HT-29 (cell line): ENCODE measurements at places on chromosomes 1 and 21. TPM values are rescaled to one million over a fixed set of nuclear protein-coding genes. Genes with fewer than 3 reads are reported as not detected.
A peak's percentile ranks its signal among the peaks of the same experiment; 100 is the strongest.

- no peak for DNase-seq
These were observed 630 bp downstream of the HPCA start for GRCh38 chr1:32886828-32887414.

GRCh38 chr21:45555251-45555556 is 13.0 kb upstream of the SLC19A1 start:
- no peak for DNase-seq

DNA sequence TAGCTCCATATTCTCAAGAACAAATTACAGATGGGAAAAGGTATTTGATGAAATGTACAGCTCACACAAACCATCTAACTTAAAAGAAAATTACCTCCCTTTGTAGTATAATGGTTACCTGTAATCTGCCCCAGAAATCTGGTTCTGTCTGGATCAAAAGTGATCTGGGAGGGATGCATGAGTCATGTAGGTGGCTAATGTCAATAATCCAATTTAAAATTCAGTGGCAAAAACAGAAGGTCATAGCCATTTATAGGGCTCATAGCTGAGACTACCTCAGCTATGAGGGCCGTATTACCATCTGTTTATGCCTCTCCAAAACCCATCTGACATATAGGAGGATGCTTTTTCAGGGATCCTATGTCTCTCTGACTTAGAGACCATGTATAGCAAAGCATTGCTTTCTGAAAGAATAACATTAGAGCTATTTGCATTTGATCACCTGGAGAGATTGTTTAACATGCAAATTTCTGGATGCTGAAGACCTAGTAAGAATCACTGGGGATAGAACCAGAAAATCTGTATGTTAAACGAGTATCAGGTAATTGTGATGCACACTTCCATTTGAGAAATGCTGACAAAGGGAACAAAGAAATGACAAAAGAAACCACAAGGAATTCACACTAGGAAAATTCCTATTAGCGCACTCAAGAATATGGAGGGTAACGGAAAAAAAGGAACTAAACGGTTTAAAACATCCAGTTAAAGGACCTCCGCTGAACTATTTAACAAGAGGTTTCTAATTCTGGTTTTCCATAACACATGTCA is 17.6 kb downstream of the PAXBP1 start:
- DNase-seq = peak; percentile 34

- peak; percentile 66 for DNase-seq
These were observed 27.4 kb downstream of the VANGL1 start for GRCh38 chr1:115669002-115669673.

DNA sequence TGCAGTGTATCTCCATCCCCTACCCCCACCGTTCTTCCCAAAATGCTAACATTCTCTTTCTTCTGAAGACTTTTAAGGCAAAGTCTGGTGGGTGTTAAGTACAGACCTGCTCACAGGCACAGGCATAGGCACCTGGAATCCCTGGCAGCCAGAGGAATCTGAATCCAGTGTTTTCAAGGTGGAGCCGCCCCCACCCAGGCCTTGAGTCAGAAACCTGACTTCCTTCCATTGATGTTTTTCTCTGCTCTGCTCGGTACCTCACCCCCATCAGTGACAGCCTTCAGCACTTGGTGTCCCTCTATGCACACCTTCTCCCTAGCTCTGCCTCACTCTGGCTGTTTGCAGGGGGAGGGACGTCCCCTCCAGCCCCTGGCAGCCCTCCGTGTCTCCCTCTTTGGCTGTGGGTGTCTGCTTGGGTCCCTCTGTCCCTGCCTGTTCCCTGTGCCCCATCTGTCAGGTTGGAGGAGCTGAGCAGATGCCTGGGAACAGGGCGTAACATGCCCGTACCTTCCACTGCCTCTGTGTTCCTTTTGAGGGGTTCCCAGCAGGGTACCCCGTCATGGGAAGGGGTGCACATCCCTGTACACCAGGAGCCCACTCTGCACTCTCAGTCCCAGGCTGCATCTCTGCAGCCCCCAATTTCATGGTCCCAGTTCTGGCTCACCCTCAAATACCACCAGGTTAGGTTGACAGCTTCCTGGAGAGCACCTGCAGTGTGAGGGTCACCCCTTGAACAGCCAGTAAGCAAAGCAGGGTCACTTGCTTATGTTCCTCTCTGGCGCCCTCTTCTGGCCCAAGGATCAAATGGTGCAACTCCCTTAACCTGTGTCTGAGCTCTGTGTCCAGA is 6.7 kb downstream of the NCDN start:
- peak; percentile 86 for DNase-seq

DNA sequence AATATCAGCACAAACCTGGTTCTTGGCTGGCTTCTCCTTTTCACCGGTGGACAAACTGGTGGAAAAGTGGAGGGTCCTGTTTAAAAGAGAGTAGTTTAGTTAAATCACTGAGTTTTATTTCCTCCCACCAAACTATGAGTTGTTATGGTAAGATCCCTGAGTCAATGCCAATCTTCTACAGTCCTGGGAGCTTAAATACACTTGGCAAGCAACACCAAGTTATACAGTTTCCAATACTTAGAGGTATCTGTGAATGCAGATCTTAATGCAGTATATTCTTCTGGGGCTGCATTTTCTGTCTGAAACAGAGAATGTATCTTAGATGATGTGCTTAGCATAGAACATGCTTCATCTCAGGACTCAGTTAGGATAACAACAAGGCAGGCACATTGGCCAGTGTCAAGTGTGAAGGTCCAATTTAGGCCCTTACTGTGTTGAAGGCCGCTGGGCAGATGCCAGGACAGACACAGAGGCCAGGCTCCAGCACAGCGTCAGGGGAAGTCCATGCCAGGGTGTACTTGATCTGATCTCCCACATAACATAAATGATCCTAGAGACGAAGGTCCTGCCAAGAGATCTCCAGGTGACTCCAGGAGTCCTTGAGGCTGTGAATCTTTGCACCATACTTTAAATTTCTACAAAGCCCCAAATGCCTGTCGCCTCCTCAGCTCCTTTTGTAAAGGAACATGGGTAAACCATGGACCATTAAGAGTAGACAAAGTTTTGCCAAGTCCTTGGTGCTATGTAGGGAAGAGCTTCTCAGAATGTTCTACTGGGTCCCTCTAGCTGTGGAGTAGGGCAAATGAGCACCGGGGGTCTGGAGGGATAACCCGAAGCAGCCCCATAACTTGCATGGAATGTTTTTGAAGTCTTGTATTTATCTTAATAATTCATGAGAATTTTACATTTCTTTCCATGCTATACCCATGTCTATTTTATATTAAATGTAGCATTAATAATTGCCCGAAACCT is 76.8 kb downstream of the KCNJ15 start:
- DNase-seq = no peak

GRCh38 chr21:25855576-25855975 is 120.8 kb downstream of the GABPA start:
- no peak for DNase-seq

GRCh38 chr1:232586679-232587078 is 43.3 kb downstream of the SIPA1L2 start:
- no peak for DNase-seq

DNA sequence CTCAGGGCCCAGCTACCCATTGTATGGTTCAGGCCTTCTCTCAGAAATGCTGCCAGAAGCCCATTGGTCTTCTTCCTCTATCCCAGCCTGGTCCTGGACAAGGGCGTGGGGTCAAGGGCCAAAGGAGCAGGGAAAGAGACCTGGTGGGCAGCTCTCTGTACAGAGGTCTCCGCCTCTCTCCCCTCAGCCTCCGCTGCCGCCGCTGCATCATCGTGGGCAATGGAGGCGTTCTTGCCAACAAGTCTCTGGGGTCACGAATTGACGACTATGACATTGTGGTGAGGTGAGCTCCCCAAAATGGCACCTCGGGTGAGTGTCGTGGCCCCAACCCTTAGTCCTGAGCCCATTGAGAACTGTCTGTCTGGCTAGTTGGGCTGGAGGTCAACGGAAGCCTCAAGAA is 34.6 kb upstream of the ARTN start:
- DNase-seq = no peak

- no peak for DNase-seq
These were observed 77.9 kb downstream of the TCP10L start for GRCh38 chr21:32507342-32507919.

- no peak for DNase-seq
These were observed 511.7 kb downstream of the USP25 start for GRCh38 chr21:16241479-16241963.

GRCh38 chr1:204230211-204230610 is 16.4 kb upstream of the GOLT1A start:
- DNase-seq = no peak

GRCh38 chr1:238962941-238963340 is 423.4 kb upstream of the CHRM3 start:
- no peak for DNase-seq

DNA sequence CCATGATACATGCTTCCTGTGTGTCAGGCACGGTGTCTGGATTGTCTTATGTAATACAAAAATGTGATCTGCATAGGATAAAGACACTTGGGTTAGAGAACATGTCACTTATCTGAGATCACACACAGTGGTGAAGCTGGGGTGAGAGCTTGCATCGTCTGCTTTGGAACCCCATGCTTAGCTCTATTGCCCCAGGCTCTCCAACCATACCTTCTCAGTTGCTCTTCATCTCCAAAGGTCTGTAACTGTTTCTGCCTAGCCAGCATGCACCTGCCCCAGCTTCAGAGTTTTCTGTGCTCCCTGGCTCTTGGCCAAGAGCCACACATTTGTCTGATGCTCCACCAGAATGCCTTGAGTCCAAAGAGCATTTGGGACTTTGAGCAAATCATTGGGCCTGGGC is 93.9 kb upstream of the COG2 start:
- no peak for DNase-seq

DNA sequence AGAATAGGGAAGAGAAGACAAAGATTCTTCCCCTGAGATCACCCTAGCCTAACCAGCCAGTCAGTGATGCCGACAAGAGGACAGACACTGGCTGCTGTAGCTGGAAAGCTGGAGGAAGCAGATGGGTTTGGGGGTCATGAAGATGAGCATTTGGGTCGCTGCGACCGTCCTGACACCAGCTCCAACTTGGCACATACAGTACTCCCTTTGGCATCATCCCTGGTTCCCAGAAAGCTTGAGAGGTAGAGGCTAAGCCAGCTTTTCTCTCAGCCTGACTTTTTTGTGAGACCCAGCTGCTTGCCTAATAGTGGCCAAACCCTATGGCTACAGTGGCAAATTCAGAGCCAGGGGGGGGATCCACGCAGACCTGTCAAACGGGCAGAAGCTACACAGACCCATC is 43.0 kb upstream of the IKBKE start:
- no peak for DNase-seq

- peak; percentile 95 for DNase-seq
These were observed 779 bp upstream of the STK40 start for GRCh38 chr1:36386265-36387140.

DNA sequence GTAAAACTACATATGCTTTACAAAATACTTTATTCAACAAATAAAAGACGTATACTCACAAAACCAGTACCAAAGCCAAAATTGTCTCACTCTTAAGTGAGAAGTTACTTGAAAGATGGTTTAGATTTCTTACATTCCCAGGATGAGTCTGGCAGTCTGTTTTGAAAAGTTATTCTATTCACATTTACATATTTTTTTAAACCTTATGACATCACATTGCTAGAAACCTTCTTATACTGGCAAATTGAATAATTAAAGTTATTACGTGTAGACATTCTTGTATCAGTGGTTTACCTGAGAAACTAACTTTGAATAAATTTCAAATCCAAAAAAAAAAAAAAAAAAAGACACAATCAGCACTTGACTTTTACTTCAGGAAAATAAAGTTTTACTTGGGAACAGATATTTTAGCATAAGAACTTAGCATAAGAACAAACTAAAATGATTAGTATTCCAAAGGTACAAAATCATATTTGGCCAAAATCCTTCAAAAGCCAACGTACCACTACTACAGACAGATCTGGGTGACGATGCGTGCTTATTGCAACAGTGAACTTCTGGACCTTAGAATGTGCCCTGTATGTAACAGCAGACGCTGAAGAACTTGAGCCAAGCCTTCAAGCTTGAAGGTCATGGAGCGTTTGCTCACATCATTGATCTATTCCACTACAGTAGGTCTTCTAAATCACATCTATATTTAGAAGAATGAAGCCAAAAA is 2.5 kb downstream of the CDC42BPA start:
- DNase-seq = peak; percentile 73

GRCh38 chr1:173525926-173526325 is 48.8 kb downstream of the PRDX6 start:
- DNase-seq = no peak

DNA sequence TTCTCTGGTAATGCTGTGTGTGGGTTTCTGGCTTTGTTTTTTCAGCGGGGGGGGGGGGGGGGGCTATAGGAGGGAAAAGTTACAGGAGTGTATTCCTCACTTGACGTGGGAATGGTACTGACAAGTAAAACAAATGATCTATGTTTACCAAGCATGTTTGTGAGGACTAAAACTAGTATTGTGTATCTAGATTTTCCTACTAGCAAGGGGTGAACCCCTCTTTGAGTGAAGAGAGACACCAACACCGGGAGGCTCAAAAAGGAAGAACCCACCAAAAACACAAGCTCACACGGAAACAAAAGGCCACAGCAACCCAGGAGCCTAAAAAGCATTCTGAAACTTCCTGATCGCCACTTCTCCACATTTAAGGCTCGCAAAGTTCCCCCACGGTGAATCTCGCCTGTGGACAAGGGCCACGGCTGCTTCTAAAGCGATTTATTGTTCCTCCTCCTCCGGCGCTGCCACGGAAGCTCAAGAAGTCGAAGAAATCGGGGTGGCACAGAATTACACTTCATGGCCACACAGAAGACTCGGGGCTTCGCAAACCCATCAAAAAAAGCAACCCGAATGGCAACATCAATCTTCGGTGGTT is 703 bp downstream of the PUM1 start:
- peak; percentile 63 for DNase-seq

DNA sequence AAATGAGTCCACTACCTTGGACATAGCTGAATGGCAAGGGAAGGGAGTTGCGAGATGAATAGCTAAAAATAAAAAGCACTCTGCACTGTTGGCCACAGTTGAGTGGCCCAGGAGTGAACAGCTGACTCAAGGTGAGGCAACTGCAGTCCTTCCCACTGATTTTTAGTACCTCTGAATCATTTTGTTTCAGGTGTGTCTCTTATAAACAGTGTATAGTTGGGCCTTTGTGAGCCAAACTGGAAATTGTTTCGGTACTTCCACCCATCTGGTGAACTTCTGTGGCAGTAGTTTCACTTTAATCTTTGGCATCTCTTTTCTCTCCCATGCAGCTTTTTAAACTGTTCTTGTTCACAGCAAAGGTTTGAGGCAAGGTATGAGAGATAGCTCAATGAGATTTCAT is 122.7 kb downstream of the VAV3 start:
- DNase-seq = no peak

The CNR2 gene
- total RNA-seq = not detected in 2 replicates

The BRINP3 gene
- total RNA-seq = not detected in 2 replicates

The KCNE2 gene
- total RNA-seq = 0.71 TPM in 1 of 2 replicates, not detected in the other

The CCT8 gene
- total RNA-seq = 71.3 and 82.8 TPM in 2 replicates

The MROH9 gene
- total RNA-seq = not detected in 2 replicates

The UAP1 gene
- total RNA-seq = 33.4 and 44.2 TPM in 2 replicates

The CD34 gene
- total RNA-seq = not detected in 2 replicates

The TMEM82 gene
- total RNA-seq = not detected in 2 replicates

The BLACAT1 gene
- 1.8 and 1.9 TPM in 2 replicates for total RNA-seq

The MRAP gene
- total RNA-seq = not detected in 2 replicates

The PERM1 gene
- 0.03 TPM in 1 of 2 replicates, not detected in the other for total RNA-seq

The UBXN10 gene
- 3.1 and 3.2 TPM in 2 replicates for total RNA-seq
